Stimulated activated CD8-positive, alpha-beta memory T cell treated with anti-CD3 and anti-CD28 coated beads, Interleukin-2, amount 100 ng/mL, for 48 hours (primary cell): ENCODE measurements at places on chromosomes 3 and 15.

GRCh38 chr15:90037961-90038631 is 37.0 kb downstream of the ZNF710 start:
- DNase-seq: peak; percentile 39

DNA sequence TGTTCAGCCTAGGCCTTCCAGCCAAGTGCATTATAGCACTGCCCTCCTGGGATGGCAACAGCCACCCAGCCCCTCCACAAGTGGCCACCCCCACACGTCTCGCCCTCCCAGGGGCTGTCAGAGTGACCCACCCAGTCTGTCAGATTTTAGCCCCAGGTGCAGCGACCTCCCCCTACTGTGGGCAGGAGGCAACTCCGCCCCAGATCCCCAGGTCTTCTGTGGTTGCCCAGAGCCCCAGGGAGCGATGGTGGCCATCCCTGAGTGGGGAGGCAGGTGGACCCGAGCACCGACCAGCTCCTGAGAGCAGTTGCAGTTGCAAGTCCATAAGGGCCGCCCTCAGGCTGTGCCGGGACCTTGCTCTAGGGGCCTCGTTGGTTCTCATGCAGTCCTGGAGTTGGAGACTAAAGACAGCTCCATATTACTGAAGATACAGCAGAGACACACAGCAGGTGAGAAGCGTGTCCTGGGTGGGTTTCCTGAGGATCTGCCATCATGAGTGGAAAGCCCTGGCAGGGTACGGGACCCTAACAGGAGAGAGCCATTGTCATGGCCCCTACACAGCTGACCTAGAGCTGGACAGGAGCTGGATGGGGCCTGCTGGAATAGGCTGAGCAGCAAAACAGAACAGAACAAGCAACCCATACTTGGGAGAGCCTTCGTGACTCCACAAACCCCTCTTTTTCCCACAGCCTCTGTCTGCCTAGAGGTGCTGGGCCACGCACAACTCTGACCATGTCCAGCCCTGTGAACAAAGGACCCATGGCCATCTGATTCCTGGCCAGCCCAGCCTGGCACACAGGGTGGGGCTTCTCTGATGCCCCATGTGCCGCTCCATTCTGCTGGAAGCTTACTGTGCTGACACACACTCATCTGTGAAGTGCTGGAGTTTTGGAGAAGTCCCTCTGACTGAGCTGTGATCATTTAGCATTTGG is 110.3 kb upstream of the ALDH1A3 start:
- no peak for DNase-seq

- DNase-seq: no peak
These were observed 509.0 kb upstream of the GOLIM4 start for GRCh38 chr3:168604767-168605166.

- DNase-seq: no peak
These were observed 473.9 kb upstream of the PPP2R3A start for GRCh38 chr3:135491491-135492205.

- no peak for DNase-seq
These were observed 4.6 kb downstream of the VPS8 start for GRCh38 chr3:184816614-184817013.

DNA sequence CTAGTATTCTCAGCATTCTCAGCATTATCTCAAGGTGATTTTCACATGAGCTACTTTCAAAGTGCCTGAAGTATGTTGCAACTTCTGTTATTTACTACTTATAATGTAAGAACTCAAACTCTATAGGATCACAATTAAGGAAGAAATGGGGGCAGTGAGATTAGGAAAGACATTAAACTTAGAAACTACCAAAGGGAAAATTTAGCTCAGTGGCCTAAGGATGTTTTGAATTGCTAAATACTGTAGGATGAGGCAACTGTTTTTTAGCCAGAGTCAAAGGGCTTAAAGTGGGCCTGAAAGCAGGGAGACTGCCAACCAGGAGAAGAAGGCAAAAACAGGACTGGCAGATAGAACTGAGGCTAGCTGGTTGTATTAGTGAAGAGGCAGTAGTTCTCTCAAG is 55.5 kb upstream of the MBNL1 start:
- no peak for DNase-seq

- DNase-seq: peak; percentile 19
These were observed 1.2 kb upstream of the LCTL start for GRCh38 chr15:66566963-66567531.

DNA sequence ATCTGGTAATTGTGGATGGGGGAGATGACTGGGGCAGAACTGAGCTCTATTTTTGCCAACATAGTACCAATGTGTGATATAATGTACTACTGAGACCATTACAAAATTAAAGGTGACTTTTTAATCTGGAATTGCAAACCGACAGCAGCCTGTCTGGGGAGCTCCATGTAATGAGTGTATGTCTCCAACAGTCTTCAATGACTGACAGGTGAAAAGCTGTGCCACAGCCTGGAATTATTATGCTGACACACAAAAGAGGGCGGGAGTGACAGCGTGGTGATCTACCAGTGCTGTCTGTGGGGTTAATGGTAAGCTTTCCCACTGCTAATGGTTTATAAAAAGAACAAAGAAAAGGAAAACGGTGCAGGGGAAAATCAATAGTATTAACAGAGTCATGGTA is 143.4 kb downstream of the CLSTN2 start:
- no peak for DNase-seq

DNA sequence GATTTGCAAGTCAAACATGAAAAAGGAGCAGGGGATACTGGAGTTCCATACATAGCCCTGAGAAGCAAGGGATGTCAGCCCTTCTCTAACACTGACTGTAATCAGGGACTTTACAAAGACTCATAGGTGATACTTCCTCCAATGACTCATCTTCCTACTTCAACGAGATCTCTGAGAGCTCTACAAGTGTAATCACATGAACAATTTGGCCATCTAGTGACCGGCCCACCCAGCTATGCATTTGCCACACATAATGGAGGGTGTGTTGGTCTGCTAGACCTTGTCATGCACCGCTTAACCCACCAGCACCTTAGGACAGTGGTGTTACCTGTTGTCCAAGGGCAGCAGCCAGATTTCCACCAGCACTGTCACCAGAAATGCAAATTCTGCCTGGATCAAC is 75.3 kb downstream of the NCEH1 start:
- no peak for DNase-seq

DNA sequence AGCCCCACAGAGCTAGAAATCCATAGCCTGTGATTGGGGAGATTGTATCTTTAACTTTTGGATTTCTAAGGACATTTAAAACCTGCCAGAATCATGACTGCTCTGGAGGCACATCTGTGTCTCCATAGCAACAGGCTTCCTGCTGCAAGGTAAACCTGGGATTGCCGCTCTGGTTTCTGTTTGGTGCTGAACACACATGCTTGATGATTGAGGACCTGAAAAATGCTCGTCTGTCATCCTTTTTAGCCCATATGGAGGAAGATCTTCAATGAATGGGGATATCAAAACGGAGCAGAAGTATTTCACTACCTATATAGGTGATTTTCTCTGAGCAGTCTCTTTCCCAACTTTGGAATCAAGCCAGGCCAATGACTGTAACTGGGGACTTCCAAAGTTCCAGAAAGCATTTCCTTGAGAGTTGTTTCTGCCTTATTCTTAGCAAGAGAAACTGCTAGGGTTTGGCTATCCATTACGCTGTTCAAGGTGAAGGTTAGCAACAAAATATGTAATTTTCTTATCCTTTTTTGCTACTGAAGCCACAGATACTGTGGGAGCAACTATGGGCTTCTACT is 96.5 kb upstream of the TNIK start:
- DNase-seq: no peak

- no peak for DNase-seq
These were observed 326.0 kb upstream of the SGO1 start for GRCh38 chr3:20511863-20512505.

DNA sequence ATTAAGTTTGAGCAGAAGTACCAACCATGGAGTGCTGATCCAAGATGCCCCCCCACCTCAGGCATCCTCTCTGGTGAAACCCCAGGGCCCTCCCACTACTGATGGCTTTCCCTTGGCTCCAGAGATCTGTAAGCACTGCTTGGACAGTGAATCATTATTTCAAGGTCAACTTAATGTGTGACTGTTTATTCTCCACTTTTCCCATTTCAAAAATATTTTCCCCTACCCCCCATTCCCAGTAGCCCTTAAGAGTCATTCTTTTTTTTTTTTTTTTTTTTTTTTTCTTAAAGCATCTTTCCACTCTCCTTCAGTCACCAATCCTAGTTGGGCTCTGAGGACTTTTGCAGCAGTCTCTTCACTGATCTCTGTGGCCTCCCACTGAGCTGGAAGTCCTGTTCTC is 82.6 kb downstream of the PCCB start:
- DNase-seq: no peak

DNA sequence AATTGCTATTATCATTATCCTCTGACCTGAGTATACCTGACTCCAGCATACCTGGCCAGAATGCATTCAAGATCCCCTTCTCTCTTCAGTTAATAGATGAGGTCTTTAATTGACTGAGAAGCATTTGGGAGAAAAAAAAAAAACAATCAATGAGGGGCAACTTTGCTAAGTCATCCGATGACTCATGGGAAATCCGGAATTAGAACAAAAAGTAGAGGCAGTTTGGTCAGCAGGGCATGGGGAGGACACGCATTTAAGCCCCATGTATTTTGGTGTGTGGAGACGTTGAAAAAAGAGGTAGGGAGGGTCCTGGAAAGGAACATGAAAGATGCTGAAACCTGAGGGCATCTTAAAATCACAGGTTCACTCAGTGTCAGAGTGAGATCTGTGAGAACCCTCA is 256.2 kb downstream of the RORA start:
- no peak for DNase-seq

DNA sequence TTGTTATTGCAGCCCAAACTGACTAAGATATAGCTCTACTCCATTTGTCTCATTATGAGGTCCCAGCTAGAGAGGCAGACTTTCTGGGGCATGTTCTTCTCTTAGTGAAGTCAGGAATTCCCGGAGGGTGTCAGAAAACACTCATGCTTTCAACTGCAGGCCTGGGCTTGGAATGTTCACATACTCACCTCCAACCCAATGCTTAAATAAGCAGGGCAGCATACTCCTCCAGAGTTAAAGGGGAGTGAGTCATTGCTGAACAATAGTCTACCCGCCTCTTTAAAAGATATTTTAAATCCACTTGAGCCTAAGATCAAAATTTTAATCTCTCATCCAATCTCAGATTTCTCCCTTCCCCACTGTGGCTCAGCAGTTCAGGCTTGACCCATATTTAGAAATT is 167.8 kb upstream of the DPH6 start:
- no peak for DNase-seq

DNA sequence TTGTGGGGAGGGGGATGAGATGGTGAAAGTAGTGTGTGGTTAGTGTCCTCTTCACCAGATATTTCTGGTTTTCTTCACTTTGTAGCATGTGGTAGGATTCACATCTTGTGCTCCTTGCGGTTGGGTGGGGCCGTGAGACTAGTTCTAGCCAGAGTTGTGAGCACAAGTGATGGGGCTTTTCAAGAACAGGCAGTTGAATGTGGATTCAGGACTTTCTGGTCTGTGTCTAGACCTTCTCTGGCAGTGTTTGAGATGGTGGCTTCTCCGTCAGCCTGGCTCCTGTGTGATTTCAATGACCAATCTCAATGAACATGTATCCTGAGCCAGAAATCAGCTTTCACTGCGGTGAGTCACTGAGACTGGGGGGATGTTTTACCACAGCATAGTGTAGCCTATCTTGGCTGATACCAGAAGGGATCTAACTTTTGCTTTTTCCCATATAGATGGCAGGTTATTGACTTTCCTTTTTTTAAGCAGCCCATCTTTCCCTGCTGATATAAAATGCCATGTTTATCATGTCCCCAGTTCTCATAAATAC is 82.6 kb downstream of the RPLP1 start:
- DNase-seq: no peak
